ENCODE measurements at places on chromosomes 5 and 9.

DNA sequence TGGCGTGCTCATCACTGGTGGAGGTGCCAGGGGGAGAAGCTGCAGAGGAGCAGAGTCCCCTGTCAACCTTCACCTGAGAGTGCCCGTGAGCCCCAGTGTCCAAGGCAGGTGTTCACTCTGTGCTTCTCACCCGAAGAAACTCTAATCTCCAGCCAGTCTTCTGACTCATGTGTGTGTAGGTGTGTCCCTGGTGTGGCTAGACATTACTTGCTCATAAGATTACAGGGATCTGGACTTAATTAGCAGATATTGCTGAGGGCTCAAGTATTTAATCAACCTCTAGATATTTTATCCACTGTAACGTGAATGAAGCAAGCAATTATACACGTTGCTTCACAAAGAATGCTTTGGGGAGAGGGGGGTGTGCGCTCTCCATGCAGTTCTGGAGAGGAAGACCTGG is 72.5 kb downstream of the MED10 start:
- no peak for DNase-seq

GRCh38 chr5:133968204-133968980 is at the start of gene C5orf15:
C5orf15 (minus strand) TSS chr5:133968625; CDS start chr5:133968584, 41 bp downstream.
- peak; percentile 89 for DNase-seq

DNA sequence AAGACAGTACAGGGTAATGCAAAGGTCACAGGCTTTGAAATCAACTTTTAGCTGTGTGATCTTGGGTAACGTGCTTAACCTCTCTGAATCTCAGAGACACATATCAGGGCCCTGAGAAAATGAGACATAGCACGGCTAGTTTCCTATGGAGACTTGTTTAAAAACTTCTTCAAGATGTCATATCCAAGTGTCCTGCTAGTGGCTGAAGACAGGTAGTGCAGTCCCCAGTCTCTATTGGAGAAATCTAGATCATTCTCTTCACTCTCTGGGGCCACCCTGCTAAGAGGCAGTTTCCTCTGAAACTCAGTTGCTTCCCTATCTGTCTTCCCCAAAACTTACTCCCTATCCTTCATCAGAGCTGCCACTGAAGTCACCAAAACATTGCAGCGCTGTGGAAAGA is 30.3 kb upstream of the GRXCR2 start:
- DNase-seq = no peak

GRCh38 chr9:89444274-89444673 is 53.6 kb downstream of the SEMA4D start:
- peak; percentile 64 for DNase-seq
